Aorta (tissue), 5 donors: ENCODE measurements at places on chromosomes 5 and 9.

DNA sequence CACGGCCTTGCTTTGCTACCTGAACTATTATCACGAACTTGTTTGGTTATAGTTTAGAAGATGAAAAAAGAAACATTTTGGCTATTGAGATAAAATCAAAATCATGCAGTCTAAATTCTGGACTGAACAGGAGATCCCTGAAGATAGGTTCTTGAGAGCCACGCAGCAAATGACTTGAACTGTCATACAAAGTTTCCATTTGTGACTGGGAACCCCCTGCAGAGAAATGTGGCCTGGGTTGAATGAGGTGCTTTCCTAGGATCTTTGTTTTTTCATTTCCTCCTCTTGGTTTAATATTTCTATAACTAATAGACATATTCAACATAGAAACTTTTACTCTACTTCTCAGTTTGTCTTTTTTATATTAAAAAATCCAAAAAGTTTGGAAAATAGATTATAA is 184.7 kb upstream of the TRPM3 start:
- DNase-seq, result no peak

DNA sequence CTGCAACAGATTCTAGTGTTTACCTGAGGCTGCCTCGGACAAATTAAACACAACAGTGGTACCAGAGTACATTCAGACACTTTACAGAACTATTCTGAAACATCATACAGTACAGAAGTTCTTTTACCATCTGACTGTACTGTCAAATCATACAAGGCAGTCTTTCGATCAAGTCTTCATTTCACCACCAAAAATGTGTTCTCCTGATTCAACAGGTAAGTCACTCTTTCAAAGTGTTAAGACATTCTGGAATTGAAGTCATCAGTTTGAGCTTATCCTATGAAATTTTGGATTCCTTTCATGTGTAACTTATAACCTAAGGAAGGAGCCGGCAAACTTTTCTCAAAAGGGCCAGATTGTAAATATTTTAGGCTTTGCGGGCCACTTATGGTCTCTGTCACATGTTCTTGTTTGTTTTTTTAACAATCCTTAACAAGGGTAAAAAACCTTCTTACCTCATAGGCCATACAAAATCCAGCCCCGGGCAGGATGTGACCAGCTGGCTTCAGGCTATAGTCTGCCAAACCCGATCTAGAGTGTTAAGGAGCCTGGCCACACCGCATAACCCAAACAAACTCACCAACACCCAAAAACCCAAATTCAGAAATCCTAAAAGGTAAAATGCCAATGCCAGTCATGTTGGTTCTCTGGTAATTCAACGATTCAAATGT is 151.6 kb downstream of the DENND1A start:
- DNase-seq, result no peak

GRCh38 chr5:180600554-180601041 is 9.3 kb upstream of the SCGB3A1 start:
- DNase-seq, result no peak

GRCh38 chr5:176152930-176153311 is 85.3 kb upstream of the SIMC1 start:
- DNase-seq, result no peak

DNA sequence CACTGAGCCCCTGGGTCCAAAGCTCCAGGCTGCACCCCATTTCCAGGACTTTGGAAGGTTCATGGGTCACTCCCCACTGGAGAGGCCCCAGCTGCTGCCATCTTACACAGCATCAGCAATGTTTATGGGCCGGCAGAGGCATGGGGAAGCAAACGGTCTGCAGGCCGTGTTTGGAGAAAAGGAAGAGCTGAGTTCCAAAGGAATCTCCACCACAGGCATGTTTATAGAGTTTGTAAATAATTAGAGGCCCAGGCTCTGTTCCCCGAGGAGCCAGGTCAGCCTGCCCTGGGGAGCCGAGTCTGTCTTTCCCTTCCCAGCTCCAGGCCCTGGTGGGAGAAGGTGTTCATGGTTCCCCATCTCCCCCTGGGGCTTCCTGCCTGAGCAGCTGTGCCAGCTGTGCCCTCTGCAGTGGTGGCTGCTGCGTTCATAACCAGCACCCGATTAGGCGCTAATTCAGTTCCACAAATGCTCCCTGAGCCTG is 64.8 kb downstream of the COL27A1 start:
- no peak for DNase-seq

DNA sequence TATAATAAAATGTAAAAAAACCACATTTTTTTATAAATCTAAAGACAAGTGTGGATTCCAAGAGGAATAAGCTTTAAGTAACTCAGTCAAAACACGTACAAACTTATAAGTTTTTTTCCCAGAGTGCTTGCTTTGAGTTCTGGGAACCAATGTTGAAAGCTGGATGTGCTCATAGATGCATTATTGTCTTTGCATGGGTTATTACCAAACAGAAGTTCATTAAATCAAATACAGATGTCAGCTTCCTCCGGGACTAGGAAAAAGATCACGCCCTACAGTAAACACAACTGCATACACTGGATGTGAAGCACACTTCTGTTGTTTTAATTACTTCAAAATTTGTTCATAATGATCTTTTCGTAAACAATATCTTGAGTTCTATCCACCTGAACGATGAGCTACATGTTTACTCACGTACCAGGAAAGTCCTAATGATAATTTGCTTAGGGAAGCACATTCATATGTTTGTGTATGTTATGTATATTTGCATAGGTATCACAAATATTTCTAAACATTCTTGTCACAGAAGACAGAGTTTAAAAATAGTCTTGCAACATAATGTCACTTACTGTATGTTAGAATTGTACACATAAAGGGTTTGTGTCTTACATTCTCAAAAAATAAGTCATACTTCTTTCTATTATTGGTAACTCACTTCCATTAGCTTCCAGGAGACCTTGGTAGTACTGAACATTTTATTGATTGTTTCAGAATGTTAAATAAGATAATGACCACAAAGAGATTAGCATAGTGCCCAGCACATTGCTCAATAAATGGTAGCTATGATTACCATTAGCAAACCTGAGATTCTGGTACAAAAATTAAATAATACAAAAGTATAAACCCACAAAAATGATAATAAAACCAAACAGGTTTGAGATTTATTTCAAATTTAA is 427.4 kb downstream of the CETN3 start:
- no peak for DNase-seq

DNA sequence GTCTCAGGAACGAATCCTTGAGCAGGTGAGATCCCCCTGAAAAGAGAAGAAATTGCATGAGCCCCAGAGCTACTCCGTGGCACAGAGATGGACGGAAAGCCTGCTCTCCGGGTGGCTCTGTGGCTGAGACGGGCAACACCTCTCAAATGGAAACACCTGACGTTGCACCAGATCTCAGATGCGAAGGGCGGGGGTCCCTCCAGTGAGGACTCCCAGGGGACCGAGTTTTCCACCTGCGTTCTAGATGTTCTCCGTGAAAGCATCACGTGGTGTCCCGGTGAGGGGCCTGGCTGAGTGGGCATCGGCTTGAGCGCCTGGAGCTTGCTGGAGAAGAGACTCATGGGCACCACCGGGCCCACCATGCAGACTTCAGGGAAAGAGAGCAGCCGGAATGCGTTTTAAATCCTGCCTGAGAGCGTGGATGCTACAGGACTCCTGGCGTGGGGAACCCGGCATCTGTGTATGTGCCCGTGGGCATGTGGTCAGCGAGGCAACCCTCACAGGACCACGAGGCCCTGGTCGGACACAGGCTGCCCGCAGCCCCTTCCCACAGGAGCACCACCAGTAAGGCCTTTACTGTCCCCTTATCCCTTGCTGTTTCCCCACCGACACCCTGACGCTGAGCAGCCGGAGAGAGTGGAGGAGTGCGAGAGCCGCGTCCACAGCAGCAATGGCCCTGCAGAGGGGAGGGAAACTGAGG is 378.4 kb upstream of the IRX4 start:
- no peak for DNase-seq
